HFFc6 (cell line): ENCODE measurements at places on chromosomes 1 and 21. TPM values are rescaled to one million over a fixed set of nuclear protein-coding genes. Genes with fewer than 3 reads are reported as not detected.

DNA sequence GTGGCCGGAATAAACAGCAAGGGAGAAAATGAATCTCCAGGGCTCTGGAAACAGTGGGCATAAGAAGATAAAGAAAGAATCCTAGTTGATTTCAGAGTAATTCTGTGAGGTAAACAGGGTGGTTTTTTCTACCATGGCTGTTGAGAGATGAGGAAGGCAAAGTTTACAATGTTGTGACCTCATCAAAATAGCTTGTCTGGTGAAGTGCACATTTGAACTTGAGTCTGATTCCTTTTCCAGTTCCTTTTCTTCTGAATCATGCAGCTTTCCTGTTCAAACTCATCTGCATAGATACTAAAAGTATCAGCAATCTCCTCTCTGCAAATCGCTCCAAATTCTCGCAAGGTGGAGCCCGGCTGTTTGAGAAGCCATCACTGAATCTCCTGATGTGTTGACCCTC is 161.7 kb downstream of the PLPP3 start:
- no peak overlapping the region for H3K27ac ChIP-seq
- H3K4me1 ChIP-seq: no peaks in the 10 kb centered on the region
- H3K4me3 ChIP-seq: no peak overlapping the region

DNA sequence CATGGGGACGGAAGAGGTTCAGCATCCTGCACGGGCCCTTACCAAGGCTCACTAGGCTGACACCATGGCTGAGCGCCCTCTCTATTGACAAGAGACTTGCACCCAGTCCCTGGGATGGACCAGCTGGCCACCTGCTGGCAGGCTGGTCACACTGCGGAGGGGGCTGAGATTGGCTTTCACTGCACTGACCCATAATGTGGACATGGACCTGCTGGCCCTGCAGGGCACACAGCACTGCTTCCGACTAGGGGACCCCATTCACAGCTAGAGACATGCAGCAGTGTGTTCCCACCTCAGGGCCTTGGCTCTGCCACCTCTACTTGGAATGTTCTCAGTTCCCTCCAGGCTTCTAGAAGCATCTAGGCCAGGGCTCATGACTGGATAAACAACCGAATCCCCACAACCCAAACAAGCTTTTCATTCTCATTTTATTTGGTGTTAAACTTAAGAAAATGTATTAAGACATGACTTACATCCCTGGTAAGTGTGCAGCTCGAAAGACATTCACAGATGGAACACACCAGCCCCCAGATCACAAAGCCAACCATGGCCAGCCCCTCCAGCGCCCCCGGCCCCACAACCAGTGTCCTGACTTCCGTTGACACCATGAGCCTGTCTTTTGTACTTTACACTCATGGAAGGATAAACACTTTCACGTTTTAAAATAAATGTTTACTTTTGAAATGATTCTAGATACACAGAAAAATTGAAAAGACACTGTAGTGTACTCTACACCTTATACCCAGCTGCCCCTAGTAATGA is 9.3 kb upstream of the SRARP start:
- H3K4me3 ChIP-seq: no peak overlapping the region
- peaks cover 11% of the 10 kb centered on the region; the same call in 1 of the 2 replicates for H3K27me3 ChIP-seq
- no peak overlapping the region for H3K27ac ChIP-seq
- H3K4me1 ChIP-seq: no peaks in the 10 kb centered on the region
- DNase-seq: peak; percentile 50
- H3K36me3 ChIP-seq: no peaks in the 10 kb centered on the region

DNA sequence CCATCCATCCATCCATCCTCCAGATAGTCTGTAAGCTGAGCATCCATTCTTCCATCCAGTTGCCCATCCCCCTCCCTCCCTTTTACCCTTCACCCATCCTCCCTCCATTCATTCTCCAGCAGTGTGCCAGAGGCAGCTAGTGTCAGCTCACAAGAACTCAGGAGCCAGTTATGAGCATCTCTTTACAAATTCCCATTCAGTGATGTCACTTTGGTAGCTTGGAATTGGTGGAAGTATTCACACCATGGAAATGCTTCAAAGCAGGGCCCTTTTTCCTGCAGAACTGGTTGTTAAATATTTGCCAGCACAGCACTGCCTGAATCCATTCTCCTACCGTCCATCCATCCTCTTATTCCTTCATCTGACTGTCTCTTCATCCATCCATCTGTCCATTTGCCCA is 72.5 kb downstream of the ARHGEF10L start:
- no peaks in the 10 kb centered on the region; the same call in 1 of the 2 replicates for H3K27me3 ChIP-seq
- peak overlapping the region; percentile 6; the same call in 1 of the 2 replicates for H3K27ac ChIP-seq
- peaks cover 21% of the 10 kb centered on the region for H3K4me1 ChIP-seq
- H3K36me3 ChIP-seq: peaks cover 10% of the 10 kb centered on the region; the same call in 1 of the 2 replicates

DNA sequence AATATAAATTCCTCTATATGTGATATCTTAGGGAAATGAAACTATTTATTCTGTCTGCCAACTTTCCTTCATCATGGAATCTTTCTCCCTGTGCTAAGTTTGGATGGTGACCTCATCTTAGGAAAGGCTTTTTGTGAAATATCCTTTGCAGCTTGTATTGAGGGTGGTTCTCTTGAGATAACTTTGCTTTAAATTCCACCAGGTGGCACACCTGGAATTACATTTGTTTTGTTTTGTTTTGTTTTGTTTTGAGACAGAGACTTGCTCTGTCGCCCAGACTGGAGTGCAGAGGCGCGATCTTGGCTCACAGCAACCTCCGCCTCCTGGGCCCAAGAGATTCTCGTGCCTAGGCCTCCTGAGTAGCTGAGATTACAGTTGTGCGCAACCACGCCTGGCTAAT is 7.6 kb upstream of the CD1A start:
- no peak for DNase-seq
- H3K27me3 ChIP-seq: peaks cover 1% of the 10 kb centered on the region
- no peaks in the 10 kb centered on the region for H3K36me3 ChIP-seq
- no peak overlapping the region for H3K27ac ChIP-seq
- no peak overlapping the region for H3K4me3 ChIP-seq

DNA sequence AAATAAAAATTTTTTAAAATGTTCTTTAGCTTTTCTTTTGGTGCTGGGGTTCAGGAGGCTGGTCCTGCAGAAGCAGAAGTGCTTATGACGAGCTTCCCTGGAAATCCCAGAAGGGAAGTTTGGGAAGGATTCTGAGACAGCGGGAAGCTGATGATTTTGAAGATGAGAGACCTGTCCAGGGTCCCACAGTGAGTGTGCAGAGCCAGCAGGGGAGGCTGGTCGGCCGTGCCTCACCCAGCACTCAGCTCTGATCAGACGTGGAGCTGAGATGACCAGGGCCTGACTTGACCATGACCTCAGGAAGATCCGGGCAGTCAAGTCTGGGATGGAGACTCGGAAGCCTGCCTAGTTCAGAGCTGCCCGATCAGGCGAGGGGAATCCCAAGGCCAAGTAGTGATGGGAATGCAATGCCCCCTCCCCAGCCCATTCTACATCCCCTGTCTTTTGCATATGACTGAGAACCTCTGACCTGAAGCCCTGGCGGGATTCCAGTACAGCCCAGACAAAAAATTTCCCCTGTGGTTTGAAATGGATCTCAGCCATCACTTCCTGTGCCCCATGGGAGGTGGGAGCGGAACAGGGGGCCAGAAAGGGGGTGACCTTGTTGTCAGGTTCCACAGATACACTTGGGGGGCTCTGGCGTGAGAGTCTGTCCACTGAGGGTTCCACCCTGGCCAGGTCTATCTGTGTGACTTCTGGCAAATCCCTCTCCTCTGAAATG is 96.8 kb upstream of the RUNX3 start:
- H3K36me3 ChIP-seq: no peaks in the 10 kb centered on the region
- no peak overlapping the region for H3K4me3 ChIP-seq
- DNase-seq: no peak
- H3K27me3 ChIP-seq: peaks cover 2% of the 10 kb centered on the region
- peaks cover 31% of the 10 kb centered on the region for H3K4me1 ChIP-seq

DNA sequence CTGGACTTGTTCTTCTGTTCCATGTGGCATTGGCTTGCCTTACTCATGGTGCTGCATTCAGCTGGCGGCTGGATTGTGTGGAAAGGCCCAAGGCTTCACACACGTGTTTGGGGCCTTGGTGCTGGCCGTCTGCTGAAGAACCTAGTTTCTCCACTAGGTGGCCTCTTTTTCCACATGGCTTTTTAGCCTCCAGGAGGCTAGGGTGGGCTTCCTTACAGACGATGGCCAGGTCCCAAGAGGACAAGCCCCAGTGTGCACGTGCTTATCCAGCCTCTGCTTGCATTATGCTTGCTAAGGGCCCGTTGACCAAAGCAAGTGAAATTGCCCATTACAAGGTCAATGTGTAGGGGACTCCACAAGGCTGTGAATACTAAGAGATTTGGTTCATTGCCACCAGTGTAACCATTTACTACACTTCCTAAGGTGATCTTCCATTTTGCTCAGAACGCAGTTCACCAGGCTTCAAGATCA is 47.5 kb upstream of the FOXO6 start:
- no peak for DNase-seq
- no peak overlapping the region for H3K27ac ChIP-seq
- H3K27me3 ChIP-seq: peaks cover 3% of the 10 kb centered on the region; the same call in 1 of the 2 replicates
- no peaks in the 10 kb centered on the region for H3K36me3 ChIP-seq
- no peak overlapping the region for H3K4me3 ChIP-seq

Gene TMEM125
- total RNA-seq: 0.13 TPM in 1 of 2 replicates, not detected in the other

DNA sequence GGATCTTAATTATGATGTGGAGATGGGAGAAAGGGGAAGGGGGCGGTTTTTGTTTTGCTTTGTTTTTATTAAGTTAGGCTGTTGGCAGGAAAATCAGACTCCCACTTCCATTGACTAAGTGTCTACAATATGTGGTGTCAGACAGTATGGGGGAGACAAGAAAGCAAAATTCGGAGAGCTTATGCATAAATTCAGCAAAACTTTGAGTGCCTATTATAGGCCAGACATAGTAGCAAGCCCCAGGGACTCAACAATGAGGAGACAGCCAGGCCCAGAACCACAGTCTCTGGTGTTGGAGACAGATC is 835 bp upstream of the TSPAN2 start:
- no peaks in the 10 kb centered on the region for H3K36me3 ChIP-seq
- H3K4me3 ChIP-seq: peak overlapping the region; percentile 85
- DNase-seq: no peak
- no peaks in the 10 kb centered on the region; the same call in 1 of the 2 replicates for H3K27me3 ChIP-seq

- DNase-seq: peak; percentile 35
- no peaks in the 10 kb centered on the region for H3K36me3 ChIP-seq
- no peaks in the 10 kb centered on the region for H3K4me1 ChIP-seq
- no peak overlapping the region for H3K27ac ChIP-seq
These were observed 10.2 kb downstream of the ADAM30 start for GRCh38 chr1:119885903-119886783.

DNA sequence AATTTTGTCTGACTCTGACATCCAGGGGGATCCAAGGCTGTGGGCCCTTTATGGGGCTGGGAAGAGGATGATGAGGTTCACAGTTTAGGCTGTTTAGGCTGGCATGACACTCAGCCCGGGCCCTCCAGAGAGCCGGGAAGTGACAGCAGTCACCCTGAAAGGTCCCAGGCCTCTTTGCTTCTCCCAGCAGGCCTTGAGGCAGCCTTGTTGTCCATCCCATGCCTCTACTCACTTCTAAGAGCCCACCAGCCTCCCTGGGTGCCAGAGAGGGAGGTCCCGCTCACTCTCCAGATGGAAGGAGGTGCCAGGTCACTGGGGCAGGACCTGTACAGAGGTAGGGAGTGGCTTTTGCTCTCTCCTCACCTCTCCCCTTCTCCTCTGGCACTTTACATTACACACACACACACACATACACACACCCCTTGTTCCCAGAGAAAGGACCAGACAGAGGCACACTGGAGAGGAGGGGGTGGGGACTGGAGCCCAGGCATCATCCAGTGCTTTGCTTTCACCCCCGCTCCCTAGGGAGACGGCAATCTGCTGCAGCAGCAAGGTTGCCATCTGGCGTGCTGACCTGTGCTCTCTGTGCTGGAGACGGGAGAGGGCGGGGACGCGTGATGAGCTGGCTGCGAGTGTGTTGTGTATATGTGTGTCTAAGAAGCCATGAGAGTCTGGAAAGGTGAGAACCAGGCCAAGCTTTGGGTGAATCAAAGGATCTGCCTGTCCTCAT is 4.6 kb downstream of the KLHDC8A start:
- DNase-seq: no peak
- no peaks in the 10 kb centered on the region for H3K36me3 ChIP-seq
- peaks cover 9% of the 10 kb centered on the region; the same call in 1 of the 2 replicates for H3K4me1 ChIP-seq

Gene MAST2
- total RNA-seq: 30.0 to 40.6 TPM (median 33.4 TPM) in 3 replicates

GRCh38 chr21:33339918-33340317 is 15.1 kb downstream of the IFNAR1 start:
- peaks cover 5% of the 10 kb centered on the region for H3K36me3 ChIP-seq
- DNase-seq: no peak
- H3K27me3 ChIP-seq: no peaks in the 10 kb centered on the region

DNA sequence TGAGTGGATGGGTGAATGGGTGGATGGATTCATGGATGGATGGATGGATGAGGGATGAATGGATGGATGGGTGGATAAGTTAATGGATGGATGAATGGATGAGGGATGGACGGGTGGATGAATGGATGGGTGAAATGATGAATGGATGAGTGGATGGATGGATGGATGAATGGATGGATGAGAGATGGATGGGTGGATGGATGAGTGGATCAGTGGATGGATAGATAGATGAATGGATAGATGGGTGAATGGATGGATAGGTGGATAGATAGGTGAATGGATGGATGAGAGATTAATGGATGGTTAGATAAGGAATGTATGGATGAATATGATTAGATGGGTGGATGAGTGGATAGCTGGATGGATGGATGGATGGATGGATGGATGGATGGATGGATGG is 313.5 kb downstream of the NPHP4 start:
- H3K4me1 ChIP-seq: no peaks in the 10 kb centered on the region
- H3K4me3 ChIP-seq: no peak overlapping the region
- H3K36me3 ChIP-seq: peaks cover 10% of the 10 kb centered on the region
- no peak for DNase-seq
- H3K27me3 ChIP-seq: no peaks in the 10 kb centered on the region
- no peak overlapping the region for H3K27ac ChIP-seq

DNA sequence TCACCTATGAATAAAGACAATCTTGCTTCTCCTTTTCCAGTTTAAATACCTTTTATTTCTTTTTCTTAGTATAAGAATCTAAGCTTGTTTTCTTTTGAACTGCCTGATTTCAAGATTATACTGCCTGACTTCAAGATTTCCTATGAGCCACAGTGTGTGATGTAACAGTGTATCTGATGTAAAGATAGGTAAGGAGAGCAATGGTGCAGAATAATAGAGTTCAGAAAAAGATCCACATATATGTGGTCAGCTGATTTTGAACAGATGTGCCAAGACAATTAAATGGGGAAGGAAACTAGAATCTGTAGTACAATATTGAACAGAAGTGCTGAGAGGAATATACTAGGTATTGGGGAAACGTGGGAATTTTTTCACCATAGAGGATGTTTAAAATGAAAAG is 21.0 kb downstream of the EXO1 start:
- no peak for DNase-seq
- no peaks in the 10 kb centered on the region for H3K27me3 ChIP-seq
- H3K4me3 ChIP-seq: no peak overlapping the region
- no peaks in the 10 kb centered on the region for H3K4me1 ChIP-seq

DNA sequence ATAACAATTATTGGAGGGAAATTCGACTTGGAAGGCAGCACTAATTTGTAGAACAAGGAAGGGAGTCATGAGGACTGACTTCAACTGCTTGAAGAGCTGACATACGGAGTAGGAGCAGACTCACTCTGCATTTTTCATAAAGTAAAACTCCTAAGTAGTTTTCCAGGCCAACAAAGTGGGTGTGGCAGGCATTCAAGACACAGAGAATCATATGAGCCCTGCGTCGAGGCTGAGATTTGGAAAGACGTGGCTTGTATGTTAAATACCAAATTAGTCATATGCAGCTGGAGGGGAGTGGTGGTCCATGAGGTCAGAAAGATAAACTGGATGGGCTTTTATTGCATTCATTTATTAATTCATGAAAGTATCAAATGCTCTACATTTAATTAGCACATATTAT is 255.7 kb upstream of the JUN start:
- H3K4me3 ChIP-seq: no peak overlapping the region
- H3K27me3 ChIP-seq: no peaks in the 10 kb centered on the region
- no peak overlapping the region for H3K27ac ChIP-seq
- H3K4me1 ChIP-seq: peaks cover 43% of the 10 kb centered on the region

Gene GJB5
- 0.18 to 0.77 TPM in 2 of 3 replicates, not detected in the other for total RNA-seq
